ENCODE measurements at places on chromosomes 6 and 20.

DNA sequence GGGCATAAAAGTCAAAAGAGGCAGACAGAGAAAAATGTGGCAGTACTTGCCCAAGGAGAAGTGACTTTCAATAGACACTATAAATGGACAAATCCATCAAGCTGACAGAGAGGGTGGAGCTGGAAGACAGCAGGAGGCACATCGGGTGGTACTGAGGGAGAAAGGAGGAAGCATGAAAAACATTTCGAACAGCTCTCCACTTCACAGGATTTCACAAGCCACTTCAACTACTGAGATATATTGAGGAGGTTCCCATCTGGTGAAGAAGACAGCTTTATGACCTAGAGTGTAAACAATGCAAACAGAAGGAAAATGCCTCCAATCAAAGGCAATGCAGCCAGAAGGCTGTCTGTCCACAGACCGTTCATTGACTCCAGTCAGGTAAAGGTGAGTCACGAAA, 259.4 kb upstream of the ECI2 start:
- DNase-seq, result no peak

DNA sequence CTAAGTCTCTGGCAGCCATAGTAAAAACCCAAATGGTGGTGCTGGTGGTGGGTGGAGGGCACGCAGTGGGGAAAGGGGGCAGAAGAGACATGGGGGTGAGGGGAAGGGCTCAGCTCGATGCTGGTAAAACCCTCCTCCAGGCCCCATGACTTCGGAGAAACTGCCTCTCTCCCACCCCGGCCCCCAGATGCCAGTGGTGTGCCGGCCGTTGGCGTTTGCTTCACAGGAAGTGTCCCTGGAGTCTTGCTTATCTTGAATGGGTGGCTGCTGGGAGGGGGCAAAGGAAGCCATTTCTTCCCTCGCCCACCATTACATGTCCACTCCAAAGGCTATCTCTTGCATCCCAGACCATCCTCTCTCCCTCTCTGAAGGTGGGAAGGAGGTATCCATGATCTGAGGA, 25.4 kb downstream of the VEGFA start:
- no peak for DNase-seq

DNA sequence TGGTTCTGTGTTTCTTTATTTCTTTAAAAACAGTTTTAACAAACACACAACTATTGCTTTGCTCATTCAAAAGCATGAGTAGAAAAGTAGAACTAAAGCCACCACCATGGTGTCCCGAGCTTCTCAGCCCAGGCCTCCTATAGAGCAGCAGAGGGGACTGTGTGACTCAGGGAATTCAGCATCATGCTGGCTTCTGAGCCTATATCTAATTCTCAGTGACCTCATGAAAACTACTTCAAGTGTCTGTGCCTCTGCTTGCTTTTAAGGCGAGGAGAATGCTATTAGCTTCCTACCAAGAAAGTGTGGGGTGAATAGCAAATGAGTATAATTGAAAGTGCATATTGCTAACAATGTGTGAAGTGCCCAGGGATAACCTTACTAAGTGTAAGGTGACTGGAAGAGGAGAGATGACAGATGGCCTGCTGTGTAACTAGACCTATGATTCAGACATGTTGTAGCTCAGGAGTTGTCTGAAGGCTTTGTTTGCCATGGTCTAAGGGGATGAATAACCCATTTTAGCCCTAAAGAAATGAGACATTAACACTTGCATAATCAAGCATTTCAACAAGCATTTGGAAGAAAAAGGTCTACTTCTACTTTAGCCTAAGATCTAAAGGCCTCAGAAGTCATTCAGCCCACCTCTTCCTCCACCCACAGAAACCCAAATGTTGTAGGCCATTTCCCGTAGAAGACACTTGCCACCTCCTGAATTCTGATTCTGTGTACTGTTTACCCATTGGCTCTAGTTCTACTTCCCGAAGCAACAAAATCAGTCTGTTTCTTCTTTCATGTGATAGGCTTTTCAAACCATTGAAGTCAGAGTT, 121.5 kb upstream of the ARG1 start:
- DNase-seq, result no peak

GRCh38 chr6:163333701-163334663, 80.5 kb upstream of the QKI start:
- DNase-seq, result no peak

- DNase-seq, result peak; percentile 6
These were observed 306.9 kb downstream of the DHX35 start for GRCh38 chr20:39268981-39269461.

GRCh38 chr6:99810942-99811620, 182.9 kb downstream of the MCHR2 start:
- DNase-seq, result no peak

DNA sequence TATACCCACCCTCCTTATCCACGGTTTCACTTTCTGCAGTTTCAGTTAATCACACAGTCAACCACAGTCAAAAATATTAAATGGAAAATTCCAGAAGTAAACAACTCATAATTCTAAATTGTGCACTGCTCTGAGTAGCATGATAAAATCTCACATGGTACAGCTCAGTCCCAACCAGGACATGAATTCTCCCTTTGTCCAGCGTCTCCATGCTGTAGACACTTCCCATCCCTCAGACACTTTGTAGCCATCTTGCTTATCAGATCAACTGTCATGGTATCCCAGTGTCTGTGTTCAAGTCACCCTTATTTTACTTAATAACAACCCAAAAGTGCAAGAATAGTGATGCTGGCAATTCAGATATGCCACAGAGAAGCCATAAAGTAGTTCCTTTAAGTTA, 94.7 kb downstream of the PDE10A start:
- DNase-seq, result no peak

DNA sequence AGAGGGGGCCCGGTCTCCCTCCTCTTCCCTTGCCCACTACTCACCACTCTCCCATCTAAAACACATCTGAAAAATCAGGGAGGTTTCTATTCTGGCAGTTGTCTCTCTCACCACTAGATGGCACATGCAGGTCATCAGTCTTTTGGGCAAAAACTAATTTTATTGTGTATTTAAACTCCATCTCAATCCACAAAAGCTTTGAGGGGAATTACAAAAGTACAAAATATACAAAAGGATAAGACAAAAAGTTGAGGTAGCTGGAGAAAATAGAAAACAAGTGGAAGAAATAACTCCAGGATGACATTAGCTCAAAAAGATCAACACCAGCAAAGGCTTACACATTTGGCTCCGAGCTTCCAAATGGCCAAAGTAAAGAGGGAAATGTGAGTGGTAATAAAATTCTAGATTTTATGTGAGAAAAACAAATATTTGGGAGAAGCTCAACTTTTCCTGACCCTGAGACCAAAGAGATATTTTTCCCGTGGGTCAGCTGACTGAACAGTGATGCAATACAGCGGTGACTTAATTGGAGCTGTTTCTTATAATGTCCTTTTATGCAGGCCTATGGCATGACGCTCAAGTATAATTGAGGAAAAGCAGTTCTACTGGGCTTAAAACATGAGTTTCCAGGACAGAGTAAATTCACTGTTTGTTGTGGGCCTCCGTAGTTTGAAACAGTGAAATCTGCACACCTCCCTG, 79.8 kb upstream of the CHD6 start:
- no peak for DNase-seq

DNA sequence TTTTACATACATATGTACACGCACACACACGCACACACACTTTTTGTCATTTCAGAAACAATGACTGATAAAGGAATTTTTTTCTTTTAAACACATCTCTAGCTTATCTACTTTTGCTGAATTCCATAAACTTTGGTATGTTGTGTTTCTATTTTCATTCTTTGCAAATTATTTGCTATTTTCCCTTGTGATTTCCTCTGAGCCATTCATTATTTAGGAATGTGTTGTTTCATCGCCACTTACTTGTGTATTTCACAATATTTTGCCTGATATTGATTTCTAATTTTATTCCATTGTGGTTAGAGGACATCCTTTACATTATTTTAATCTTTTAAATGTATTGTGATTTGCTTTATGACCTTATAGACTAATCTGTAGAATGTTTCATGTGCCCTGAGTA, 23.6 kb upstream of the OR2J2 start:
- no peak for DNase-seq

DNA sequence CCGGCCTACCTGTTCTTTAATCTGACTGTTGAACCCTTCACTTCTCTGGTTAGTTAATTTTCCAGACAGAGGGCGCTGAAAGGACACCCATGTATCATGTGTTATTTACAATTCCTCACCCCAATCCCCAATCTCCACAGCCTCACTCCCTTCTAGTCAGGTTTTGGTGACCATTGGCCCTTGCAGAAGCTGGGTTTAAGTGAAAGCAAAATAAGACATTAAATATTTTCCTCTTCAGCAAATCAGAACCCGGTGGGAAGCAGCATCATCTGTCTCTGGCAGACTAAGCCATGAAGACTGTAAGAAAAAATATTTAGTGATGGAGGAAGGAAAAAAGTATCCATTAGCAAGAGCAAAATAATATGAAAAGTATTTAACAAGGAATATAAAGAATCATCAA, 9.4 kb upstream of the HLA-DQA1 start:
- DNase-seq, result no peak

DNA sequence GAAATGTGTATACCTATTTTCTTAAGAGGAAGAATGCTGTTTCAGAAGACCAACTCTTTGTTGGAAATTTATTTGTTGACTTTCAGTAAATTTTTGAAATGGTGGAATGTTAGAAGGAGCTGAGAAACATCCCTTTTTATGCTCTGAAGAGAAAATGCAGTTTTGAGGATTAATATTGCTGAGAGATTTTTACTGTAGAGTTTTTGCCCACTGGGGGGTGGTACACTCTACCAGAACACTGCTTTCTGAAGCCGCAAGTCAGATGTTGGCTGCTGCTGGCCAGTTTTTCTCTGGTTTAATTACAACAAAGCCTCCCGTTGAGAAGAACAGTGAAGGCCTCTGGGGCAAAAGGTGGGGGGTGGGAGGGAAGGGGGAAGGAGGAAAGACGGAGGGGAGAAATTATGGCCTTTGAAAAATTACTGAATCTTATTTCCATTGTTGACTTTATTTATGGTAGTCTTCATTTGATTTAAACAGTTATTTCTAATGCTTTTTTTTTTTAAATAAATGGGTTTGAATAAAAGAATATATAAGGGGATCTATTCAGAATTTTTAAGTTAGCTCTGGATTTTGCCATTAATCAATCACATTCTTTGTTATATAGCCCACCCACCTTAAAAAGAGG, 3.0 kb downstream of the FLRT3 start:
- peak; percentile 79 for DNase-seq

GRCh38 chr20:10498200-10498599, 63.1 kb downstream of the SLX4IP start:
- DNase-seq, result no peak

GRCh38 chr20:19435316-19435715, 222.9 kb downstream of the SLC24A3 start:
- no peak for DNase-seq

- no peak for DNase-seq
These were observed 128.0 kb downstream of the DLL1 start for GRCh38 chr6:170162775-170163404.

DNA sequence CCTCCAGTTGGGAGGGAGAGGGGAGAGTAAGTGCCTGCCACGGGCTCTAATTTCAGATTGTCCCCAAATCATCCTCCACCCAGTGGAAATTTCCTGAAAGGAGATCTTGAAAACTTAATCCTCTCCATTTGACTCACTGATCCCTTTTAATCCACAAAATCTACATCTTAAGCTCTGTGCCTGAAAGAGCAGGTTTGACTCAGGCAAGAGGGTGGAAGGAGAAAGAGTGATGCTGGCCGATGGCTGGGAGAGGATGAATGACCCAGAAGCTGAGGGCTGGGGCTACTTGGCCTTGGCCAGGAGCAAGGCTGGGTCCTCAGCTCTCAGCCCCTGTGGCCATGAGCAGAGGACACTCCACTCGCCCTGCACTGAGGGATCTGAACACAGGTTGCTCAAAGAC, 8.1 kb downstream of the BPIFA2 start:
- DNase-seq, result no peak

DNA sequence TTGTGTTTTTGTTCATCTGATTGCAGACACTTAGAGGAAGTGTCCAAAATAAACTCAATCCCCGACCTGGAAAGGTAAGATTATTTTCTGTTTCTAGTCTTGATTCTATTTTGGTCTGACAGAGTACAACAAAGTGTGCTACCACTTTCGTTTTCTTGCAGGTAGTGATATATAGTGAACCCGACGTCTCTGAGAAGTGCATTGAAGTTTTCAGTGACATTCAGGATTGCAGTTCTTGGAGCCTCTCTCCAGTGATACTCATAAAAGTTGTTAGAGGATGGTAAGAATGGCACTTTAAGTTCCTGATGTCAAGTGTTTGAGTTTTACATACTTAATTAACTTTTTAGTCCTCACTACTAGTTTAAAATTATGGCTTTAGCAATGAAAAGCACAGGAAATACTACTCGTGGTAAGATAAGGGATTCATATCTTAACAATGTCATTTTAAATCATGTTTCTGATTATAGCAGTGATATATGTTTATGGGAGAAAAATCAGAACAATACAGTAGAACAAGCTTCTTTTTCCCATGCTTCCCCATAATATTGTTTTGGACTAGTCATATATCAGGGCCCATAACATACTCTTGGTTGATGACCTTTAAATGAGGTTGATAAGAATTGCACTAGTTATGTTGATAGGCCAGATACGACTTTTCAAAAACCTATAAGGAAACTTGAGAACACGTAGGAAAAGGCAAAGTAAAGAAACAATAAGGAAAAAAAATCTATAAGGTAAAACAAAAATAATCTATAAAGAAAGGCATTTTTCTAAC, 104.0 kb downstream of the RTN4IP1 start:
- no peak for DNase-seq

- no peak for DNase-seq
These were observed 2.6 kb downstream of the MICA start for GRCh38 chr6:31405996-31406395.

DNA sequence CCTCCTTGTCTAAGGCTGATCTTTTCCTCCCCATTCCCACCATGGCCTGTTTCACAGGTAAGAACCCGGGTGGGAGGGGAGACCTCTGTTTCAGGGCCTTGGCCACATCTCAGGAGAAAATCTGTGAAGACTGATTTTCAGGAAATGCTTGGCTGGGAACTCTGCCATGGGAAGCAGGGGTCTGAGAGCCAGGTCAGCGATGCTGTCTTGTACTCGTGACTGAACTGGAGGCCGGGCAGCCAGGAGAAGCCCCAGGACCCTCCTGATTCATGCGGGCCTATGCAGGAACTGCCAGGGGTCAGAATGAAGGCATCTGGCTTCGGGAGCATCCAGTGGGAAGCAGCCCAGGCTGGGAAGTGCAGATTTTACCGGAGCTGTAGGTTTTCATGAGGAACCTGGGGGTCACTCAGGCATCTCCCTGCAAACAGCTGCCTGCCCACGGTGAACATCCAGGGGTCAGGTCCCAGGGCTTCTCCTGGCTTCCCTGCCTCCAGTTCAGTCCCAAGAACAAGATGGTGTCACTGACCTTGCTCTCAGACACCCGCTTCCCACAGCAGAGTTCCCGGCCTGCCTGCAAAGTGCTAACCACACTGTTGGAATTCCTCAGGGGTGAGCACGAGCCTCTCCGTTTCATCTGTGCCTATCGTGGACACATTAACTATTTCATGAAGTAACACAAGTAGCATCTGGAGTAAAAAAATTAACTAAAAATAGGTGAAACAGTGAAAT, 90.2 kb upstream of the SULF2 start:
- no peak for DNase-seq

- no peak for DNase-seq
These were observed 22.1 kb downstream of the BACH2 start for GRCh38 chr6:90274451-90275030.

All from putamen (tissue), 1 donor.